NCI-H1105 (cell line): ENCODE measurements at places on chromosomes 12 and 14.

- no peak for DNase-seq
Observed at GRCh38 chr14:73217411-73217810, 19.9 kb upstream of the PAPLN start.

GRCh38 chr14:75123991-75124390 lies 2.9 kb downstream of the NEK9 start:
- no peak for DNase-seq

DNA sequence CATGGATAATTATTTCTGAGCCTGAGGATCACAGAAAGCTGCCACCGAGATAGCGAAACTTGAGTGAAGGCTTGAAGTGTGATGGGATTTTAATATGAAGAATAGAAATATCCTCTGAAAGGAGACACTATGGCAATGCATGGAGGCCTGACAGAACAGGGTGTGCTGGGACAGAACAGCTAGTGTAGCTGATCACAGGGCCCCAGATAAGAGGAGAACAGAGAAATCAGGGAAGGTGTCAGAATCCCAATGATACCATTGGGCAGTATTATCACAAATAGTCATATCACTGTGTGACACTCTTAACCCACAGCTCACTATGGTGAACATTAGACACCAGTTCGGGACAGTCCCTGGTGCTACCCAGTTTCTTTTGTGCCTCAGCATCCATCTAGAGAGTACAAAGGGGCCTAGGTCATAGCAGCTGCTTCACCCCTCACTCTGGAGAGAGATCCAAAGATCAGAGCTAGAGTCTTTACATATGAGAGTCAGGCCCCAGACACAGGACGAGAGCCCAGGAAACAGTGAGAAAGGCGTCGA lies 506 bp upstream of the OR10P1 start:
- DNase-seq = no peak

DNA sequence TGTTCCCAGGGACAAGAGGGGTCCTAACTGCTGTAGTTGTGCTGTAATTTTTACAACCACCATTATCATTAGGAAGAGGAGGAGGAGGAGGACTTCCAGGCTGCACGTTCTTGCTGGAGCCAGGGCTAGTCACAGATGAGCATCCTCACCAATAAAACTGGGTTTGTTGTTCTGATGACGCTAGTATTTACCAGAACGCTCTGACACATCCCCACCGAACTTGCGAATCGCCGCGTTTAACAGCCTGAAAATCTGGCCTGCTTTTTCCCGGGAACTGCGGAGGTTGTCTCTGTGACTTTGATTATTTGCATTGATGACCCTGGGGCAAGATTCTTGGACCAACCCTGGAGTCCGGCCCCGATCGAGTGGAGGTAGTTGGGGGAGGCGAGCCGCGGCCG lies 10.2 kb downstream of the TBX5 start:
- DNase-seq = no peak

GRCh38 chr12:114269153-114269552 lies 136.8 kb downstream of the TBX5 start:
- peak; percentile 67 for DNase-seq

GRCh38 chr12:102350070-102350469 lies 130.3 kb downstream of the IGF1 start:
- DNase-seq = no peak

GRCh38 chr14:74018174-74018585 lies 908 bp downstream of the ENTPD5 start:
- no peak for DNase-seq

- DNase-seq = no peak
Observed at GRCh38 chr12:125512541-125513298, 447.5 kb downstream of the AACS start.

- DNase-seq = no peak
Observed at GRCh38 chr14:102208741-102209140, 69.0 kb downstream of the WDR20 start.

GRCh38 chr12:96070670-96071279 lies 35.4 kb upstream of the LTA4H start:
- no peak for DNase-seq

- no peak for DNase-seq
Observed at GRCh38 chr12:627863-628741, 35.1 kb downstream of the NINJ2 start.

DNA sequence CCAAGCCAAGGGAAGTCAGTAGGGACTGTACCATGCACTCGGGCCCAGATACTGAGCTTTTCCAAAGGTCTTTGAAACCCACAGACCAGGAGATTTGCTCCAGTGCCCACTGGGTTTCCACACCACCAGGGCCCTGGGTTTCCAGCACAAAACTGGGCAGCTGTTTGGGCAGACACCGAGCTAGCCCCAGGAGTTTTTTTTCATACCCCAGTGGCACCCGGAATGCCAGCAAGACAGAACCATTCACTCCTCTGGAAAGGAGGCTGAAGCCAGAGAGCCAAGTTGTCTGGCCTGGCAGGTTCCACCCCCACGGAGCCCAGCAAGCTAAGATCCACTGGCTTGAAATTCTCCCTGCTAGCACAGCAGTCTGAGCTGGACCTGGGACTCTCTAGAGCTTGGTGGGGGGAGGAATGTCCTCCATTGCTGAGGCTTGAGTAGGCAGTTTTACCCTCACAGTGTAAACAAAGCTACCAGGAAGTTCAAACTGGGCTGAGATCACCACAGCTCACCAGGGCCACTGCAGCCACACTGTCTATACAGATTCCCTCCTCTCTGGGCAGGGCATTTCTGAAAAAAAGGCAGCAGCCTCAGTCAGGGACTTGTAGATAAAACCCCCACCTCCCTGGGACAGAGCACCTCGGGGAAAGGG lies 793.7 kb downstream of the RPS29 start:
- no peak for DNase-seq

DNA sequence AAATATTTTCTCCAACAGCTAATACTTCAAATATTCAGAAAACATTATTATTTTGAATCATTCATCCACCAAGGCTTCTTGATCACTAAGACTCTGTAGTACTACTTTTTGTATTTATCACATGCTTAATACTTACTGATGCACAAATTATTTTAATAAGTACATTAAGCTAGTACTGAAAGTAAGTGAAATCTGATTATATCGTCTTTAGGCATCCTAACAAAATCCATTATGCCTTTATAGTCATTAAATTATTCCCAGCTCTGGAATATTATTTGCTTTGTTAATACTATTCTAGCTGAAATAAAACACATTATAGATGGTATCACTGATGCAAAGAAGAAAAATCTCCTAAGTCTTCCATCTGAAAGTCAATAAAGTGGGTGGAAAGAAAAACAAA lies 75.1 kb upstream of the TTC7B start:
- DNase-seq = no peak

GRCh38 chr12:62098132-62098531 lies 162.1 kb upstream of the USP15 start:
- no peak for DNase-seq

GRCh38 chr12:74918291-74918690 lies 291.3 kb downstream of the KCNC2 start:
- no peak for DNase-seq
